ENCODE measurements at places on chromosomes 11 and 22.

GRCh38 chr11:88178191-88178590 is 2.9 kb upstream of the RAB38 start:
- no peak for DNase-seq

GRCh38 chr11:28447226-28447625 is 339.0 kb downstream of the METTL15 start:
- no peak for DNase-seq

- no peak for DNase-seq
These were observed 122.8 kb downstream of the SHANK2 start for GRCh38 chr11:71129624-71130023.

DNA sequence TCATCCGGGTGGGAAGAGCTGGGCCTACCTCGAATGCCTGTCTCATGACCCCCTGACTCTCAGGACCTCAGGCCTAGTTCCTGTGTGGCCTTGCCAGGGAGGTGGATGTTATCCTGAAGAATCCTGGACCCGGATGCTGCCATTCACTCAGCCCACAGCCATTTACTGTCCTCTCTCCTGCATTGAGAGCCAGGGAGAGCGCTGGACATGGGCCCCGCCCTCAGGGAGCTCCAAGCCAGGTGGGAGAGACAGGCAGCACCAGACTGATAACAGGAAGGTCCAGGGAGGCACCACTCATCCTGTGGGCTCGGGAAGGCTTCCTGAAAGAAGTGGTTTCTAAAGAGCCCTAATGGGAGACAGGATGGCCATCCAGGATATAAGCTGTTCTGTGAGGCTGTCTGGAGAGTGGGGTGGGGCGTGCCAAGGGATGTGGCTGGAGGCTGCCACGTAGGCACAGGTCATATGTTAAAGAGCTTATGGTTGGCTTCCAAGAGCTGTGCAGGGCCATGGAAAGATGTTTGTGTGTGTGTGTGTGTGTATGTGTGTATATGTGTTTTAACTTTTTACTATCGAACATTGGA is 8.6 kb downstream of the SERPINH1 start:
- DNase-seq = no peak

Measured in stimulated activated CD8-positive, alpha-beta memory T cell treated with anti-CD3 and anti-CD28 coated beads, Interleukin-15, amount 100 ng/mL, for 4 hours (primary cell).